ENCODE measurements at places on chromosomes 1 and 21.

DNA sequence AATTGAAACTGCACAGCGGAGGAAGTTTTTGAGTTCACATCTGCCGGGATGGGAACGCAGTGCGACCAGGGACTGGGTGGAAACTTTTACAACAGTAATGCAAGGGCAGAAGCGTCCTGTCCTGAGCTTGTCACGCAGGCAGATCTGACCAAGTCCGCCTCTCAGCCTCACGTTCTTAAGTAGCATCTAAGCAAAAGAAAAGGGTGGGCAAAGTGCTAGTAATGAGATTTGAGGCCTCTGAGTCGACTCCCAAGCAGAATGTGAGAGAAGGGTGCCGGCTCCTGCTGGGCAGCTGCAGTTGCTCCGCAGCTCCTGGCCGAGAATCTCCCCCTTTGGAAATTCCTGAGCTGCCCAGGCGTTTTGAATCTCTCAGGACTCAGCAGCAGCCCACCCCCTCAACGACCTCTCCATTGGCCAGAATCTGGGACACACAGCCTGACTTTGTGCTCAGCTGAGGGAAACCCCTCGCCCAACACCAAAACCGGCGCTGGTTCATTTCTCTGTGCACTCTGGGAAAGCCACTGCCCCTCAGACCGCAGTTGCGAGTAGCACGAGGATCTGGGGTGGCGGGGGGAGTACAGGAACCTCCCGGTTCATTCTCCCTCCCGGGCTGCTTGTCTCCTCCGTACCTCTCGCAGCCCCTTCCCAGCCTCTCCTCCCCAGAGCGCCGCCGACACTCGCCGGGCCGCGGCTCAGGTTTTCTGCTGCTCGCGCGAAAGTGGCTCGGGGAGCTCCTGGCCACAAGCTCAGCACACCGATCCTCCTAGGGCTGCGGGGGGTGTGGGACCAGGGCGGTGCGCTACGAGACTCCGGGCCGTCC is 913 bp upstream of the S1PR1 start:
- no peaks in the 10 kb centered on the region for H3K27me3 ChIP-seq
- H3K27ac ChIP-seq: peak overlapping the region; percentile 99
- DNase-seq: peak; percentile 80

GRCh38 chr1:81876901-81877733 is 76.4 kb downstream of the ADGRL2 start:
- no peak overlapping the region for H3K27ac ChIP-seq
- no peak overlapping the region for H3K4me3 ChIP-seq
- H3K27me3 ChIP-seq: no peaks in the 10 kb centered on the region
- no peaks in the 10 kb centered on the region for H3K36me3 ChIP-seq

GRCh38 chr1:155893389-155894142 is 17.6 kb downstream of the RIT1 start:
- no peaks in the 10 kb centered on the region for H3K27me3 ChIP-seq
- H3K4me3 ChIP-seq: no peak overlapping the region
- DNase-seq: peak; percentile 56

- no peak for DNase-seq
- no peak overlapping the region for H3K27ac ChIP-seq
- H3K4me1 ChIP-seq: peaks cover 7% of the 10 kb centered on the region
- H3K27me3 ChIP-seq: no peaks in the 10 kb centered on the region
- H3K4me3 ChIP-seq: no peak overlapping the region
Measured at GRCh38 chr21:15421441-15421881, 308.3 kb upstream of the USP25 start.
